ENCODE measurements at places on chromosomes 6 and 20.

- DNase-seq: no peak
Measured at GRCh38 chr6:34897130-34897529, 8.1 kb downstream of the ANKS1A start.

DNA sequence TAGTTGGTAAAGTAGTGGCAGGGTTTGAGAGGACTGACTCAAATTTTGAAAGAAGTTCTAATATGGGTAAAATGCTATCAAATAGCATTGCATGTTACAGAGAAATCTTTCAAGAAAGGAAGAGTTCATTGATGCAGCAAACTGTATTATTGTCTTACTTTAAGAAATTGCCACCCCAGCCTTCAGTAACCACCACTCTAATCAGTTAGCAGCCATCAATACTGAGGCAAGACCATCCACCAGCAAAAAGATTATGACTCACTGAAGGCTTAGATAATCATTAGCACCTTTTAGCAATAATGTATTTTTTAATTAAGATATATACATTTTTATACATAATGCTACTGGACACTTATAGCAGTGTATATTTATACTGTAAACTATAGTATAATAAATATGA lies 138.9 kb downstream of the CDK19 start:
- no peak for DNase-seq

DNA sequence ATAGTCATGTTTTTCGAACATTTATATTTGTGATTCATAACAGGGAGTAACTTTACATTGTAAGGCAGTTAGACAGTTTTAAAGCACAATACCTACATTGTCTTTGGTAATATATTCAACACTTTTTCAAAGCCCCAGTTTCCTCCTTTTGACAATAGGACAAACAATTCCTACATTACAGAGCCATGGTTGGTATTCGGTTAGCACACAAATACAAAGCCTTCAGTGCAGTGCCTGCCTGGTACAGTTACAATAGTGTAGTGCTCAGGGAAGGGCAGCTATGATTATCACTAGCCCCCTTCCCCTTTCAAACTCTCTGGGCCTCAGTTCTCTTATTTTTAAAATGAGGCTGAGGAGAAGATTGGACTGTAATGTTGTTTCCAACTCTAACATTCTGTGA lies 207.8 kb downstream of the TPBG start:
- no peak for DNase-seq

DNA sequence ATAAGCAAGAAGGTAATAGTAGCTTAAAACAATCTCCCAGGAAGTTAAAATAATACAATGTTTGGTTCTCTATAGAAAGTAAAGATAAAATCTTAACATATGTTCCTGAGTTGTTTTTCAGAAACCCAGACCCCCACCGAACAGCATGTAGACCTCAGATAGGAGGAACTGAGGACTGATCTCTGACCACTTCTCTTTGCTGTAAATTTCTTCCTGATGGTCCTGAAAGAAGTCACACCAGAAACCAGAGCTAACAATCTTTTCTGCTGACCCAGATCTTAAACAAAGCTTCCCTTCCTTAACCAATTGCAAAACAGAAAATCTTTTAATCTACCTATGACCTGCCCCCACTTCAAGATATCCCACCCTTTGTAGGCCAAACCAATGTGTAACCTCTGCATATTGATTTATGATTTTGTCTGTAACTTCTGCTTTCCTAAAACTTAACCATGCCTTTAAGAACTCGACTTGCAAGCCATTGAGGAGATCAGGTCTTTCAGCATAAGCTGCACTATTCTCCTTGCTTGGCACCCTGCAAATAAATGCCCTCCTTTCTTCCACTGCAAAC lies 21.9 kb upstream of the BEND6 start:
- no peak for DNase-seq

GRCh38 chr6:43173591-43174262 lies 2.7 kb downstream of the SRF start:
- DNase-seq: no peak

DNA sequence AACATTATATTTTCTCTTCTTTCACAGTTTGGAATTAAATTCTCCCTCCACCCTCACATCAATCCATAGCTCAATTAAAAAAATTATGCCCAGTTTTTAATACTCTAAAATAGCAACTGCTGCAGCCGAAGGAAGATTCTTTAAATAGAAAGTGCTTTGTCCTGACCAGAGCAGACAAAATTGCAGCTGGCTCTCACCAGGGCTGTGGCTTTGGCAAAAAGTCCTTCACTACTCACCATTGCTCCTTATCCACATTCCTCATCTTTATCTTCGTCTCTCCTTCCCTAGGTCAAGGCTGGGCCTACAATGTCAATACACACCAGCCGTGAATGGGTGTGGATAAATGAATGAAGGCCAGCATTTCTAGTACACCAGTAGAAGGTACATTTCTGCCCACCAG lies 107.9 kb upstream of the VGLL2 start:
- no peak for DNase-seq

- DNase-seq: no peak
Measured at GRCh38 chr6:91926827-91927226, 1340.0 kb upstream of the MAP3K7 start.

DNA sequence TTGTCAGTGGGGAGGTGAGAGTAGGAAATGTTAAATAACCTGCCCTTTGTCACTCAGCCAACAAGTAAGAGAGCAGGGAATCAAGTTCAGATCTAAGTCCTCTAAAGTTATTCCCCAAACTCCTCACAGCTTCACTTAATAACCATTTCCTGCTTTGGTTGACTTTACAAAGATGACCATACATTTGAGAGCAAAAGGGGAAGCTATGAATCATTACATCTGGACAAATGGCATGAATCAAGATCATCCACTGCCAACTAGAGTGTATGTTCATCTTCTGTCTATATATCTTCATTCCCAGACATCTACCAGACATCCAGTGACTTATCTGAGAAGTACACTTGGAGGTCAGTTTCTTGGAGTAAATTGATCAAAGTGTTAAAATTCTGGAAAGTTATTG lies 15.1 kb upstream of the HIVEP2 start:
- no peak for DNase-seq

- DNase-seq: no peak
Measured at GRCh38 chr6:63502156-63502555, 70.1 kb upstream of the LOC128125822 start.
